NCI-H524 (cell line): ENCODE measurements at places on chromosomes 2 and 18.

DNA sequence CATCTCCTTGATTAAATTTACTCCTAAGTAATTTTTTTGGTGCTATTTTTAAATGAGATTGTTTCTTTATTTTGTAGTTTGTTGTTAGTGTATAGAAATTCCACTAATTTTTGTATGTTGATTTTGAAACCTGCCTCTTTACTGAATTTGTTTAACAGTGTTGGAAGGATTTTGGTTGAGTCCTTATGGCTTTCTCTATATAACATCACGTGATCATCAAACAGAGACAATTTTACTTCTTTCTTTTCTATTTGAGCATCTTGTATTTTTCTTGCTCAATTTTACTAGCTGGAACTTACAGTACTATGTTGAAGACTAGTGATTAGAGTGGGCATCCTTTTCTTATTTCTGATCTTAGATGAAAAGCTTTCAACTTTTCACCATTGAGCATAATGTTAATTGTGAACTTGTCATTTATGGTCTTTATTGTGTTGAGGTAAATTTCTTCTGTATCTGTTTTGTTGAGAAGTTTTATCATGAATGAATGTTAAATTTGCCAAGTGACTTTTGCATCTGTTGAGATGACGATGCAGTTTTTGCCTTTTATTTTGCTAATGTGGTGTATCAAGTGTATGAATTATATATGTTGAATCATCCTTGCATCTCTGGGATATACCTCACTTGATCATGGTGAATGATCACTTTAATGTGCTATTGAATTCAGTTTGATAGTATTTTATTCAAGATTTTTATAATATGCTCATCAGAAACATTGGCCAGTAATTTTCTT lies 645.3 kb upstream of the DDX18 start:
- no peak for DNase-seq

DNA sequence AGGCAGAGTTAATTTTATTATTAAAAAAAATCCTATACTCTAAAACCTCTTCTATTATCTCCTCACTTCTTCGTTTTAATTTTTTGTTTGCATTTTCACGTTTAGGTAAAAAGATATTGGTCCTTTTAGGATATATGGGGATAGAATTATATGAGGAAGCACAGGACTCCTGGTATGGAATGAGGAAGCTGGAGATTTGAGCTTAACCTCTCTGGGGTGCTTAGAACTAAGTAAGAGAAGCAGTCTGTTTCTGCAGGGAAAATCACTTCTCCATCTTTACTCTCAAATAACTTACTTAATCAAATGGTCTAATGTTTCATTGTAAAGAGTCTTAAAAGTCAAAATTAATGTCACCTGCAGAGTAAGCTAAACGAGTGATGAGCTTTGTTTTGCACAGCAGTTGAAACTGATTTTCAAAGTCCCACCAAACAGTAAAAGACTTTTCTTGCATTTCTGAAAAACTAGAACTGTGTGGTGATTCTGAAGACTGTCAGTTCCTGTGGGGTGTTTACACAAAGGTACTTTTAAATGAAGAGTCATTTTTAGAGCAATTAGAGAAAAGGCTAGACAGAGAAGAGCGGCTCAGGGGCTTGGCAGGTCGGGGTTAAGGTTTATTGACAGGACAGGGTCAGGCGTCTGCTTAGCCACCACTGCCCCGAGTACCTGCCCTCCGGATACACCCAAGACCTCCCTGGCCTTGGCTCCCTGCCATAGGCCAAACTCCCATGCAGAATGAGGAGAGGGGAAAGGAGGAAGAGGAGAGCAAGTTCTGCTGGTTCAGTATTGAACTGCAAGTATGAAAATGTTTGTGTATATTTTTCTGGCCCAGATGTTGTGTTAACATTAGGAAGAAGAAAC lies 21.6 kb downstream of the METAP1D start:
- no peak for DNase-seq

DNA sequence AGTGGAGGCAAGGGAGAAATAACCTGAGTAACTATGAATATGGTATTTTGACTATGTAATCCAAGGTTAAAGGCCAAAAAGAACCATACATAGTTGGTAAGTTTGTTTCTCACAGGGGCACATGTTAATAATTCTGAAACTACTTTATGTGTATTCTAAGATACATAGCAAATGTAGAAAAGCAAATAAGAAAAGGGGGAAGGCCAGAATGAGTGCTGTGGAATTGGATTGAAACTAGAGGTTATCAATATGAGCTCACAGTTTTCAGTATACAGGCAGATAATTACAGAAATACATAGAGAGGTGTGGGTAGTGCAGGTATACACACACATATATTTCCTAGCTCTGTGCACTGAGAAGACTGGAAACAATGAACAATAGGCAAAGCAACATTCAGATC lies 13.7 kb downstream of the INO80C start:
- DNase-seq: no peak

GRCh38 chr2:63861220-63861822 lies 19.6 kb downstream of the UGP2 start:
- peak; percentile 39 for DNase-seq

GRCh38 chr2:20113986-20114938 lies 62.8 kb upstream of the LAPTM4A start:
- DNase-seq: no peak

- DNase-seq: no peak
Measured at GRCh38 chr2:56703001-56703400, 519.2 kb downstream of the CCDC85A start.

GRCh38 chr2:72965770-72966450 lies 48.6 kb downstream of the EMX1 start:
- no peak for DNase-seq

DNA sequence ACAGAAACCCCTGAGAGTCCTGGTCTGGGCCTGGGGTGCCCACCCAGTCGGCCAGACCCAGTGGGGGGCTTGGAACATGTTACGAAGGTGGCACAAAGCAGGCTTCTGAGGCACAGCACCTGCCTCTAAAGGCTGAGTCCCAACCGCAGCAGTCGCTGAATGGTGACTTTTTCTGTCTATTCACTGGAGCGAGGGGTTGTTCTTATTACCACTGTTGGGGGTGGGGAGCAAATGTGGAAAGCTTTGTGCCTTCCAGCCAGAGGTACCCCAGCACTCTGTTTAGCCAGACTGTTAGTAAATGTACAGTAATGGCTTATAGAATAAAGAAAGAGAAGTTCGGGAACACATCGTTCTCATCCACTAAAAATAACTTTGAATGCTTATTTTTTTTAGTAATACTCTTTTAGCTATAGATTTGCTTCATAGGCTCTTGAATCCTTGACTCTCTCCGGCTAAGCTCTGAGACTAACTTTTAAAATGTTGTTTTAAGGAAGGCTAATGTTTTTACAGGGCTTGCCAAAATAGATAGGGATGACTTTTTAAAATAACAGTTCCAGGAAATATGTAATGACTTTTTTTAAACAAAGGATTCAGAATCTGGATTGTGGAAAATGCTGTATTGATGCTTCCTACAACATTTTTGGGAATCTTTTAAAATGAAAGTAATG lies 23.4 kb upstream of the PTPN2 start:
- DNase-seq: no peak

GRCh38 chr2:157476953-157477709 lies 33.2 kb upstream of the CYTIP start:
- no peak for DNase-seq
